ENCODE measurements at places on chromosomes 11 and 22. TPM values are rescaled to one million over a fixed set of nuclear protein-coding genes. Genes with fewer than 3 reads are reported as not detected.

The NAV2 gene
- 10.6 TPM for total RNA-seq

The BIK gene
- 2.5 TPM for total RNA-seq

DNA sequence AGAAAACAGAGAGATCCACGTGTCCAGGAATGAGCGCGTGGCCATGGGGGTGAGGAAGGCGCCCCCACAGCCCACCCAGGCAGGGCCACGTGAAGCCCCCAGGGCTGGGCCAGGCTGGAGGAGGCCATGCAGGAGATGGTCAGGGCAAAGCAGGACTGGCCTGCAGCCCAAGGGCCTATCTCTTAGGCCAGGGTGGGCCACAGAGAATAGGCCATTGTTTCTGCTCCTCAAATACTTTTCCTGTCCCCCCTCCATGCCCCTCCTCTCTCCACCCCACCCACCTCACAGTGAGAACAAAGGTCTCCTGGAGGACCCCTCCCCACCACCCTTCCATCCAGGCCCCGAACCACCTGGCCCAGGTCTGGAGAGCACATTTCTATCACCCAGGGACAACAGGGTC is 8.3 kb upstream of the CDC42EP1 start:
- DNase-seq, result no peak

DNA sequence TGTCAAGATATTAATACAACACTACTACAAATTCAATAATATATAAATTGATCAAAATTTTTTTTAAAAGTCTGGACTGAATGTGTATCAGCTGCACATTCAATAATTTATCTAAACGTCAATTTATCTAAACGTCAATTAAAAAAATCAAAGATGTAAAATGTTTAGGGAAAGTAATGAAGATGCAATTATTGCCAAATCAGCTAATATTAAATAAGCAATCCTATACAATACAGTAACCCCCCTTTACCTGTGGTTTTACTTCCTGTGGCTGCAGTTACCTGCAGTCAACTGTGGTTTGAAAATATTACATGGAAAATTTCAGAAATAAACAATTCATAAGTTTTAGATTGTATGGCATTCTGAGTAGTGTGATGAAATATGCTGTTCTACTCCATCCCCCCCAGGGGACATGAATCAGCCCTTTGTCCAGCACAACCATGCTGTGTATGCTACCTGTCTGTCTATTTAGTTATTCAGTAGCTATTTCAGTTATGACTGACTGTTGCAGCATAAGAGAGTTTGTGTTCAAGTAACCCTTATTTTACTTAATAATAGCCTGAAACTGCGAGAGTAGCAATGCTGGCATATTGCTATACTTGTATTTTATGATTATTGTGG is 72.2 kb downstream of the CWF19L2 start:
- DNase-seq, result no peak

- no peak for DNase-seq
Measured at GRCh38 chr11:95531116-95531515, 258.5 kb downstream of the FAM76B start.

GRCh38 chr11:59545179-59546020 is 34.1 kb downstream of the OR4D9 start:
- no peak for DNase-seq

DNA sequence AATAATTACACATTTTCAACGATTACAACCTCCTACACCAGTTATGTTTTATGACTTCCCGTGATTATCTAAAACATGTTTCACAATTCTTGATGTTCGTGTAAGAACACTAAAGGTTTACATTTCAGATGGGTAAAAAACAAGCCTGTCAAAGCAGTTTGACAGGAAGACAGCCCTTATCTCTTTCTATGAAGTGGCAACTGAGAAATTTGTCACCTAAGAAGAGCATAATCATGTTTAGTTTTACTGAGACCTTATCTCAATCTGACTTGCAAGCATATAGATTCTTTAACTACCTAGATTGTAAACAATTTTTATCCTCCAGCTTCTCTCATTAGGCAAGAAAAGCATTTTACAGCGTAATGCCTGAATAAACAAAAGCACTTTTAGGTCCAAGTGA is 218.4 kb upstream of the ZBED5 start:
- DNase-seq, result no peak

GRCh38 chr11:75146711-75147110 is 4.2 kb upstream of the SLCO2B1 start:
- no peak for DNase-seq

DNA sequence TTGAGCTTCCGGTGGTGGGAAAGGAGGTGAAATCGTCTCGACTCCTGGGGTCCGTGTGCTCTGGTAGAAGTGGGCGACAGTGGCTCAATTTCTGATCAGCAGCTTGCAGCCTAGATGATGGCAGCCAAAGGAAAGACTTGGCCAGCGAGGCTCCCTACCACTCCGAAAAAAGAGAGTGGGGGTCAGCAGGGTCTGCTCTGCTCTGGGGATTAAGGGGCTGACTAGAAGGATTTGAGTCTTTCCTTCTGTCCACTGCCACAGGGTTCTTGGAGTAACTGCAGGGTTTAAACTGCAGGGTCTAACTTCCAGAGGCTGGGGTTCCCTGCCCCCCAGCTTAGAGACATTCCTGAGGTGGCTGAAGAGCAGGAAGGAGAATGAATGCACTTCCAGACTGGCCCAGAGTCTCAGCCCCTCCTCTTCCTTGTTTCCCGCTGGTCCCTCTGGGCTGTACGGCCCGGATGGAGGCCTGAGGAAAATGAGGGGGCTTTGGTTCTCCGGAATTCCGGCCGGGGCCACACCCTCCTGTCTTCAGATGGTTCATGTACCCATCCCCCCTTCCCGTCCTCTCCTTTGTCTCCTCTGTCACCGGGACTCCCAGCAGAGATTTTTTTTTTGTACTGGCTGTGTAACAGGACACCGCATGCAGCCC is 907 bp downstream of the SERPINH1 start:
- no peak for DNase-seq

GRCh38 chr11:36131721-36132397 is 157.4 kb downstream of the COMMD9 start:
- peak; percentile 35 for DNase-seq

DNA sequence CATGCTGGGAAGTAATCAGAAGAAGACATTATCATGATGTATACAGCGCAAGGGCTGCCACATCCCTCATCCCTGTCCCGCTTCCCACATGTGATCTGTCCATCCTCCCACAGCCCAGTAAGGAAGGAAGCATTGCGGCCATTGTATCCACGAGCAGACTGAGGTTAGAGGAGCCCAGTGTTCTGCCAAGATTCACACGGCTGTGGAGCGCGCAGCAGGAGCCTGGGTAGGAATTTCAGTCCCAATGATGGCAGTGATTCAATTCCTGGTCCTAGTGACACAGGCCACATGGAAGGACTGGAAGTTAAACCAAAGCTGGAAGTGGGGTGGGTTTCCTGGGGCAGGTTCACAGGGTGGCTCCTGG is 89.2 kb downstream of the RTL6 start:
- DNase-seq, result no peak

DNA sequence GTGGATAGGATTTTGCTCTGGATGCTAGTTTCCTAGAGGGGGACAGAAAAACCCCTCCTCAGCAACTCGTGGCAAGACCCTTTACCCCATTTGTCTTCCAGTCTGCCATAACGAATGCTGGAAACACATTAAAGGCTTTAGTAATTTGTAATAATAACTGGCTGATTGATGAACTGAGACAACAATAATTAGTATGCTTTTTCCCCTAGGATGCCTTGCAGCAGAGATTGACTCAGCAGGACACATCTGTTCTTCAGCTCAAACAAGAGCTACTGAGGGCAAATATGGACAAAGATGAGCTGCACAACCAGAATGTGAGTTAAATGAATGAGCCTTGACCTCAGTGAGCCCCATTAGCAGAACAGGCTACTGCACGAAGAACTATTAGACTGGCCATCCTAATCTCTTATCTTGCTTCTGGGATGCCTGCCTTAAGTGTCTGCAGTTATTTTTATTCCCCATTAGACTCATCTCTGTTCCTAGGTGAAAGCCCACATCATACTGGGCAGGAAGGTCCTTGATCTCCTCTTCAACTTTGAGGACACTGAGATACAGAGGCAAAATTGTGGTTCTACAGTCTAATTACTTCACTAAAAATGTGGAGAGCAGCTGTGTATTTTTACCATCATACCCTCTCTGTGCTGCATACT is 32.9 kb upstream of the DLAT start:
- DNase-seq, result no peak

DNA sequence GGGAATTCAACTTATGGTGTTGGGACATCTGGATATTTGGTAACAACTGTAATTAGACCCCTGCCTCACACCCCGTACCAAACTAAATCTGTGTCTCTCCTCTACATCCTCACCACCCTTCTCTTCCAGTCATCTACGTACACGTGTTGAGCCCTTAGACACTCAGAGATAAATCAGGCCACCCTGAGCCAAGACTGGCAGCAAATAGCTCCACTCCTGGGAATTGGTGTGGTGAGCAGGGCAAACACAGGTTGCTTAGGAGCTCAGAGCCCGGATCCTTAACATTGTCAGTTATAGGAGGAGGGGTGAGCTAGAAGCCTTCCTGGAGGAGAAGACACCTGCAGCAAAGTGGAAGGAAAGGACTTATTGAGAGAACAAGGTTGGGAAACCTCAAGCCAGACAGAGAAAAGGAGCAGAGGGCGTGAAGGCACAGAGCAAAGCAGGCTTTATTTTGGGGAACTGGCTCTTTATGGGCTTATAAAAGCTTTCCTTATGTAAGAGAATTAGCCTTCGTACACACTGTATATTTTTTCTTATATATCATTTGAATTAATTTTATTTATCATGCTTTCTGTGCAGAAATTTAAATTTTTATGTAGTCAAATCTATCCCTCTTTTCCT is 36.9 kb upstream of the KLHL35 start:
- no peak for DNase-seq

Measured in urinary bladder (tissue), 4 donors.